Stimulated activated CD4-positive, alpha-beta T cell treated with anti-CD3 and anti-CD28 coated beads, TNF-alpha, amount 100 ng/mL, for 24 hours (primary cell): ENCODE measurements at places on chromosomes 12 and 14.

DNA sequence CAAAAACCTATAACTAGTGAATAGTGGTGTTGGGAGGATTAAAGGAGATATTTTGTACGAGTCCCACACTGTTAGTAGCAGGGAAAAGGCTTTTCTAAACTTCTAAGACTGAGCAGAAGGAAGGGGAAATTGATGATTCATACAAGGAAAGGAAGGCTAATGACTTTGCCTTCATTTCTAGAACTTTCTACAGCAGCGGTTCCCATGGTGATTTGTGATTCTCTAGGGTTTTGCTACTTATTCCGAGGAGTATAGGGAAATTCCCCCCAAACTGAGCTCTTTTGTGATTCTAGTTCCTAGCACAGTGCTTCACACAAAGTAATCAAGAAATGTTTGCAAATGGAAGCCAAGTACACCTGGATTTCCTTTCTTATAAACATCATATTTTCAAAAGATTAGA, 23.8 kb upstream of the PWP1 start:
- no peak for DNase-seq

DNA sequence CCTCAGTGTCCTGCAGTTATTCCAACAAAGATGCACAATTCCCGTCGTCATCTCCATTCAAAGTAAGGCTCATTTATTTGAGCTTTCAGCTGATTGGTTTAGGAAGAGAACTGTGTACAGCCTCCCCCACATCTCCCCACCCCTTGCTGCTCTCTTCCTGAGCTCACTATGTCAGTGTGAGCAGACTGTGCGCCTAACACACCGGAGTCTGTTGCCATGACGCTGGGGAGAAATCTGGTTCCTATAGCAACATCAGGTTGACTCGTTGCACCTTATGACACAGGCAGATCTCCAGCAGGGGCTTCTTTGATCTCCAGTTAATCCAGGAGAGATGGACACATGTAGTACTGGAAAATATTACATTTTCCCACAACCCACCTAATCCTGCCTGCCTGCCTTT, 319.4 kb downstream of the CACNA1C start:
- DNase-seq: no peak

DNA sequence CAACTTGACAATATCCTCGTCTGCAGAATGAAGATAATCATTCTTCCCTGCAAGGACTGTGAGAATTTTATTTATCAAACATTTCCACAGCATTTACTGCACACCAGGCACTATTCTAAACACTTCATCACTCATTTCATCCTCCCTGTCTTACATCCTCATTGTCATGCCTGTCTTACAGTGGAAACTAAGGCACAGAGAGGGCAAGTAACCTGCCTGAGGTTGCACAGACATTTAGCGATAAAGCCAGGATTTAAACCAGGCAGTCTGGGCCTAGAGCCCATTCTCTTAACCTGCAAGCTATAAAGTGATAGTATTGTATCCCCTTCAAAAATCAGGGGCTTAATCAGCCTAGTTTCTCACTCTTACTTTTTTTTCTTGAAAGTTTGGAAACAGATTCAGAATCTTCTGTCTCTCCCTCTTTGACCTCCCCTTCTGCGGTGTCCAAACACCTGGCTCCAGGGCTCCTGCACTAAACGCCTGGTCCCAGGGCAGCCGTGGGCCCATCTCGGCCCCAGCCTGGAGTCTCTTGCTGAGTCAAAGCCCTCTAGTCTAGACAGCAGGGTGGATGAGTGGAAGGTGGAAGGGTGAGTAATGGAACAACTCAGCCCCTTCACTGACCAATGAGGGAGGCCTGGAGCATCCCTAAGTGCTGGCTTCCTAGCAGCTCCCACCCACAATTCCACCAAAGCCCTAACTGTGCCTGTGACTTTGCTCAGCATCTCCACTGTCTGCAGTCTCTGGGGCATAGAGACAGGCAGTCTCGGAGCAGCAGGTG, 12.5 kb downstream of the ISM2 start:
- no peak for DNase-seq

- DNase-seq: no peak
These were observed 65.8 kb downstream of the TRIM9 start for GRCh38 chr14:51028851-51029754.

- no peak for DNase-seq
These were observed 43.0 kb downstream of the SRRM4 start for GRCh38 chr12:119024356-119024755.

DNA sequence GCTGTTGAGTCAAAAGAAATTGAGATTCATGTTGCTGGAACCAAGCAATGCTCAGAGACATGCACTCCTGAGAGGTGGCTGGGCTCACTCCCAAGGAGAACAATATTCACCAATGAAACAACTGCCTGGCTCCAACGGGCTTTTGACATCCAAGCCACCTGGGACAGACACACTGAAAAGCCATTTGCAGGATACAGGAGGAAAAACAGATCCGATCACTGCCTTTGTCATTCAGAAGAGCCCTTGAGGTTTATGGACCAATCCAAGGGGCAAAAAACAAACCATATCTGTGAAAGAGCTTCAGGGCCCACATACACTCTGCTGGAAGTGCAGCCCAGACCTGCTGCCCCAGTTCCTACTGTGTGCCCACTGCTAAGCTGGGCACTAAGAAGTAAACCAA, 277.5 kb downstream of the NUAK1 start:
- no peak for DNase-seq

DNA sequence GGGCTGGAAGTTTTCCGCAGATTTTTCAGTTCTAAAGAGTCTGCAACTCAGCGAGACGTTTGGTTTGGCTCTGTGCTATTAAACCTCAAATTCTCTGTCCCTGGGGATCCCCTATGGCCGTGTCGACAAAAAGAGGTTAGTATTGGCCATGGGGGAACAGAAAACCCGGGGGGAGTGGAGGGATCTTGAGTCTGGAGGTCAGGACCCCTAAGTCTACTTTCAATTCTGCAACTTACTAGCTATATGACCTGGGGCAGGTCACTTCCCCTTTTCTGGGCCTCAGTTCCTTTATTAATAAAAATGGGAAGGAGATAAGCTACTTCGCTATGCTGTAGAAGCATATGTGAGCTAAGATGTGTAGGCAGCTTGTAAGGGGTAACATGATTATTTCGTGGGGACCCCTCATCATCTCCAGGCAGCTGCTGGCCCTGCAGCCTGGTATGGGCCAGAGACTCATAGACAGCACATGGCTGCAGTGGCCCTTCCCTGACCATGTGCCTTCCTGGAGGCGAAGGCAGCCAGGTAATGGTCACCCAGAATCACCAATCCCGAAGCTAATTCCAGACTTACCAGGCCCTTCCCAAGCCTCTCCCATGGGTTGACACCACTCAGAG, 8.6 kb downstream of the ASB2 start:
- DNase-seq: no peak

DNA sequence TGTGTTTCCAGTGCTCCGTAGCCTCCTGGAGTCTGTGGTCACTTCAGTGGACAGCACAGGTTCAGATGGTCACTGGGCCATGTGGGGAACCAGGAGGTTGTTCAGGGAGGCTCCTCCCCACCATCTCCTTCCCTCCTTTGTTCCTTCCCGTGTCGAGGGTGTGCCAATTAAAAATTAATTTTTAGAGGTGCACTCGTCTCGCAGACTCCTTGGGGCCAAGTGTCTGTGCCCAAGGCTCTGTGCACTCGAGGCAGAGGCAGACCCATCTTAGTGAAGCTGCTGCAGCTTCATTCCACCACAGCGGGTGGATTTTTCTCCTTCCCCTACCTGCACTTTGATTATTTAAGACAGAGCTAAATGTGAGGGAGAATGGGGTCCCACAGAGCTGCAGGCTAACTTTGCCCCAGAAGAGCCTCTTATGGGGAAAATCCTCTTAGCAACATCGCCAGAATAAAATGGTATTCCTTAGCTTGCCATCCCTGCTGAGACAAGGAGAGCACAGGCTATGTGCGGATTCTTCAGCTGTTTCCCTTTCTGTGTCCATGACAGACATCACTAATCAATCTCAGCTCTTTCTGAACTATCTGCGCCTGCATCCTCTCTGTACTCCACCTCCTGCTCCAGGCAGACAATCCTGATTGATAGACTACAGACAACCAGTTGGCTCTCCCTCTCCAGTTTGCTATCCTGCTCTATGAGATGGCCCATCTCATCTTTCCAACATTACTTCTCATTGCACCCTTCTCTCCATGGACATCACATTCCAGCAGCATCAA, 159.5 kb downstream of the VRK1 start:
- DNase-seq: no peak

GRCh38 chr12:84912198-84913128, at the start of gene SLC6A15:
Gene SLC6A15, minus strand, starts transcription at chr12:84912799. Its CDS starts 20,679 bp downstream, at chr12:84892120.
- no peak for DNase-seq

GRCh38 chr12:128911861-128912260, 58.6 kb downstream of the GLT1D1 start:
- DNase-seq: no peak

DNA sequence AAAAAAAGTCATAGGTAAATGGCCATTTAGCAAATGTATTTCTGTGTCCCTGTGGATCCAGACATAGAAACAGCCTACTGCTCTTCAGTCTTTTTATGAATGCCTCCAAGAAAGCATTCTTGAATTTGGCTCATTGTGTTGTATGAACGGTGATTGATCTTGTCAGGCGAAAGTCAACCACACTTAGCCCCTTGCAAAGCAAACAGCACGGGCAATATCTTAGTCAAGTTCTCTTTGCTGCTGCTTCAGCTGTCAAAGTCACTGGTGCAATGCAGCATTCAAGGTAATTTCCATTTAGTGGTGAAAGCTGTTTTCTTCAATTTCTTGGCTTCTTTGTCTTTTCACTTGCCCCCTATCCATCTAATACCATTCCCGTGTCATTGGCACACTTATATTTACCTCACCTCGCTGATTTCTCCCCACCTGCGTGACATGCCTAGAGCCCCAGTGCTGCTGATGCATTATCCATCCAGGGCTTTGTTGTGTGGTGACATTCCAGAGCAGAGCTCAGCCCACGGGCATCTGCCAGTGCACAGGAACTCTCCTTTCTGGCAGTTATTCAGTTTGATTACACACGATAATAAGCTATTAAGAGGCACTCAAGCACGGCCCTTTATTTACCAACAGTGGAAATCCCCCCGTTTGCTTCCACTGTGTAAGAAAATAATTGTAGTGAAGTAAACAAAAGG, 362.3 kb upstream of the NOVA1 start:
- DNase-seq: no peak

DNA sequence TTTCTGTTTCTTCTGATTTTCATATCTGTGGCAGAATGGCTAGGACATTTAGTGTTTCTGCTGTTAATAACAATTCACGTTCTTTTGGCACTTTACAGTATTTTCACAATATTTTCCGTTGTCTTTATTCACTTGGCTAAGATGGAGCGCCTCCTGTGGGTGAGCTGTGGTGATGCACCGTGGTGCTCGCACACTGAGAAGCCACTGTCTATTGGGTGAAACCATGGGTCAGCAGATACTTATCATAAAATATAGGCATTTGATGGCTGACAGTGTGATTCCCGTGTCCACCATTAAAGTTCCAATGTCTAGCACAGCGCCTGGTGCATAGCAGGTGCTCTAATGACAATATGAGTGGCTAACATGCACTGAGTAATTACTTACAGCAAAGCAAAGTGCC, 141.8 kb downstream of the VRK1 start:
- DNase-seq: no peak

GRCh38 chr12:52918351-52918750, 13.5 kb upstream of the KRT8 start:
- DNase-seq: no peak

- no peak for DNase-seq
These were observed 23.9 kb upstream of the C14orf180 start for GRCh38 chr14:104555430-104556255.

- no peak for DNase-seq
These were observed 326.9 kb upstream of the DIO3 start for GRCh38 chr14:101234244-101234937.

DNA sequence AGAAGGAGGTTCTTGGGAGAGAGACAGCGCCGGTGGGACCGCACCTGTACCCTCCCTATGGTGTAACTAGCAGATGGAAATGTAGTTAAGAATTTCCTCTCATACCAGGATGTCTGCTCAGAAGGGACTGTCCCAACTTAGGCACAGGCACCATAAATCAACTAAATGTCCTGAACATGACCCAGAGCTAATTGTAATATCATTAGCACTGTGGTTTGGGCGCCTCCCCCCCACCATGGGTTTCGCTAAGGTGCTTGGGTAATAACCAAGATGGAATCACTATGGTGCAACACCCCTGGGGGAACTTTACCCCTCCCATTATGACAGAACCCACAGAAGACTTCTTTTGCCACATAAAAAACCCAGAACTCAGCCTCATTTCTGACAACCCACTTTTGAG, 15.9 kb downstream of the ZNF641 start:
- DNase-seq: peak; percentile 28

- peak; percentile 17 for DNase-seq
These were observed 916.5 kb downstream of the TMEM121 start for GRCh38 chr14:106442857-106443256.

DNA sequence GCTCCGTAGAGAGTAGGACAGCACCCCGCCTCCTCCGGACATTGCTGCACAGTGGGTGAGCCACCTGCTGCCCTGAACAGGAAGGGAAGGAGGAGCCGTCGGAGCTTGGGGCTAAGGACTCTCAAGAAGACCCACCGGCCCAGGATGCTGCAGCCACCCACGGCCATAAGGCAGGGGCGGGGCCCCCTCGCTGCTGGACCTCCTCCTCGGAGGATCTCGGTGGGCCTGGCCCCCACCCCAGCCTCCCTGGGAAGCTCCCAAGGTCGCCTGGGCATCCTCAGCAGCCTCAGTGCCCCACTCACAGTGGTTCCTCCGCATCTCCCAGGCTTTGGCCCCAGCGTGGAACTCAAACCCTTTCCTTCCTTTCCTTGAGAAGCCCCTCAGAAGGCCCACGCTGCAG, 68.6 kb upstream of the DIO3 start:
- no peak for DNase-seq

GRCh38 chr12:3313675-3314663, 177.0 kb upstream of the PRMT8 start:
- DNase-seq: no peak

DNA sequence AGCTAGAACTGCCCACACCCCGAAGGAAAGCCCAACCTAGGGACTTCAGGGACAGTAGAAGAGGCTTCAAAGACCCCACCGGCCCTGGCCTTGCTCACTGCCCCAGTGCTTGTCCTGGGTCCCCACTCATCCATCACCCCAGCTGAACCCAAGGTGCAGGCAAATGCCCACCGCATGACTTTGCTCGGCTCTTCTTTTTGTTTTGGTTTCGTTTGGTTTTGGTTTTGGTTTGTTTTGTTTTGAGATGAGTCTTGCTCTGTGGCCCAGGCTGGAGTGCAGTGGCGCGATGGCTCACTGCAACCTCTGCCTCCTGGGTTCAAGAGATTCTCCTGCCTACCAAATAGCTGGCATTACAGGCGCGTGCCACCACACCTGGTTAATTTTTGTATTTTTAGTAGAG, 9.0 kb downstream of the CCDC85C start:
- DNase-seq: peak; percentile 11

DNA sequence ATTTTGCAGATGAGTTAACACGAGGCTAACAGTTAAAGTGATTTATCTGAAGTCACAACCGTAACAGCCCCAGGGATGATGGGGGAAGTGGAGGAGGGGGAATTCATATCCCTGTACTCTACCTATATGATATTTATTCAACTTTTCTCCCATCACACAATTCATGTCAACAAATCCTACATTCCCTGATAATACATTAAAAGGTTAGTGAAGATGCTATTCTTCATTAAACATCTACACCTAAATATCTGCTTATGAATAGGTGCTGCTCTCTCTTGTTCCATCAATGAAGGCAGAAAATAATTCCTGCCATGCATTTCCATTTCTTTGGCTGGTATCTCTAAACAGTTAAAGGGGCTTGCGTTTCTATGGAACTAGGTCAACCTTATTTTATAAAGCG, 6.8 kb downstream of the YBX3 start:
- DNase-seq: no peak
